ENCODE measurements at places on chromosomes 4 and X.

GRCh38 chr4:54902271-54902670, 223.1 kb downstream of the KDR start:
- DNase-seq, result no peak

DNA sequence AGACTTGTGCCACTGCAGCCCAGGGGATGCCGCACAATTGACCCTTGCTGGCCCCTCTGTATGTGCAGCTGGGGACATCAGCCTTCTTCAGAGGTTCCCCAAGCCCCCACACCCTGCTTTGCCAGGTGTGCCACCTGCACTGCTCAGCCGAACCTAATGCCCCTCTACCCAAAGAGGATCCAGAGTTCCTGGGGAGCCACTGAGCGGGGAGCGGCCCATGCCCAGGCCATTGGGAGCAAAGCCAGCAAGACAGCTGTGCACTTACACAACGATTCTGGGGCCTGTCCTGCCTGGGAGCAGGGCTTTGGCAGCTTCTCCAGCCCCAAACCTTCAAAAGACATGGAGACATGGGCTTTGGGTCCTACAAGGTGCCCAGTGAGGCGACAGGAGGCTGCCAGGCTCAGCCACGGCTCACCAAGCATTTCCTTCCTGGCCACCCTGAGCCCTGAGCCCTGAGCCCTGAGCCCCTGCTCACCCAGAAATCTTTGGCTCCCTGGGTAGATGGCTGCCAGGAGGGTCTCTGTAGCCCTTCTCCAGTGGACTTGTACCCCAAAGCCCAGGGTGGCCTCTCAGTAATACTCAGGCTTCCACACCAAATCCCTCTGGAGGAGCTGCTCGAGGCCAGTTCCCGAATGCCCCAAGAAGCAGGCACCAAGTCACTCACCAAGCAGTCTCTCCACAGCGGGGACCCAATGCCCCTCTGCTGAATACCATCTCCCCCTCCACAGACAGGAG, 13.0 kb downstream of the PNMA6E start:
- DNase-seq, result no peak

DNA sequence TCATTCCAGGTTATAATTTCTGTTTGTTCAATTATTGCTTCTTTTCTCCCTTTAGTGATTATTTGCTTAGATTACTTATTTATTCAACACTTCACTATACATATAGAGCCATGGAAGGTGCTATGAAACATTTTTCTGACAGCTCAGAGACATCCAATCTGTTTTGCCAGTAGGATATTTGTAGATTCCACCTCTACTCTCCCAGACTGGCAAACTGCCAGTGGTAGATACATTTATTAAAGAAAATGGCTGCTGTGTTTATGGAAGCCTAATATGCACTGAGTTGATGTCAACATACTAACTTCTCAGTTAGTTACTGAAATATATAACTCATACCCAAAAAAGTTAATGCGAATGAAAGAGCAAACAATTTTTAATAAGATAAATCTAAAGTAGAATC, 348.6 kb downstream of the TRAM1L1 start:
- no peak for DNase-seq

DNA sequence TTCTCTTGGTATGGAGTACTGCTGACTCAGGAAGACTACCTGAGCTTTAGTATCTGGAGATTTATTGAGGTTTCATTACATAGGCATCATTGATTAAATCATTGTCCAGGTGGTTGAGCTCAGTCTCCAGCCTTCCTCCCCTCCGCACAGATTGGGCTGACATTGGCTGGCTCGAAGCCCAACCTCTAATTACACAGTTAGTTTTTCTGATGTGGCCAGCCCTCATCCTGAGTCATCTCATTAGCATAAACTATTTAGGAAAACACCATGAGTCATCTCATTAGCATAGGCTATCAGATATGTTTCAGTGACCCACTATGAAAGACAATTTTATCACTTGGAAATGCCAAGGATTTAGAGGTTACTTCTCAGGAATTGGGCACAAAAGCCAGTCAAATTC, 93.9 kb upstream of the ANKRD50 start:
- DNase-seq, result no peak

DNA sequence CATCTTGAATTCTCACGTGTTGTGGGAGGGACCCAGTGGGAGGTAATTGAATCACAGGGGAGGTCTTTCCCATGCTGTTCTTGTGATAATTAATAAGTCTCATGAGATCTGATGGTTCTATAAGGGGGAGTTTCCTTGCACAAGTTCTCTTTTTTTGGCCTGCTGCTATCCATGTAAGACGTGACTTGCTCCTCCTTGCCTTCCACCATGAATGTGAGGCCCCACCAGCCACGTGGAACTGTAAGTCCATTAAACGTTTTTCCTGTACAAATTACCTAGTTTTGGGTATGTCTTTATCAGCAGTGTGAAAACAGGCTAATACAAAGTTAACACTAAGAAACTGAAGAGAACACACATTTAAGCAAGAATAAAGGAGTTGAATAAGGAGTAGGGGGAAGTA, 16.0 kb downstream of the TBCK start:
- DNase-seq, result no peak

DNA sequence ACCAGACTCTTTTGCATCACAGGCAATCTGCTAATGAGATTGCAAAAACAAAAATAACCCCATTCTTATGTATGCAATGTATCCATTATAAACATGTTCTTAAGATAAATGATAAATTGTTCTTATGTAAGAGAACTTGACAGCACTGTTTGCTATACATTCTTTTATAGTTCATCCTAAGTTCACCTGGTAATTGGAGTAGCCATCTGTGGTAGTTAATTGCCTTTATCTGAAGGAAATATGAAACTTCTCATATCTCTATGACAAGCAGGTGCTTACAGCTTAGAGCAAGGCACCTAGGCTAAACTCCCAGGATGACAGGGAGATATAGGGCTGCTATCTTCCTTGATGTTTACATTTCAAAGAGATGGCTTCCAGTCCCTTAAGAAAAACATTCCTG, 21.3 kb upstream of the CLCN5 start:
- no peak for DNase-seq

DNA sequence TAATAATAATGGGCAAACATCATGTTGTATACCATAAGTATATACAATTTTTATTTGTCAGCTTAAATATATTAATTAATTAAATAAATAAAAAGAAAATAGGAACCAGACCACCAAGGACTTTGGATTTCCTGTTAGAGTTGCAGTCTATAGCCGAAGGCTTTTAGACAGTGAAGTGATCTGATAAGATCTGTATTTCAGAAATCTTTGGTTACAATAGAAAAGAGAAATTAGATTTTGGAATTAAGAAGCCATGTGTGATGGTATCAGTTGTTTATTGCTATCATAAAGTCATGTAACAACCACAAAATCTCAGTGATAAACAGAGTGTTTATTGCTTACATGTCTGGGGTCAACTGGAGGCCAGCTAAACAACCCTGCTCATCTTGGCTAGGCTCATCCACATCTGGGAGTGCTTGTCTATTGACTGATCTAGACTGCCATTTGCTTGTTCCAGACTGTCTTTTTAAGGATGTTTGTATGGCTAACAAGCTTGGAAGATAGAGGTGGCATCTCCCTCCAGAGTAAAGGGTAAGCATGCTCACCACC, 142.1 kb upstream of the USP9X start:
- no peak for DNase-seq

DNA sequence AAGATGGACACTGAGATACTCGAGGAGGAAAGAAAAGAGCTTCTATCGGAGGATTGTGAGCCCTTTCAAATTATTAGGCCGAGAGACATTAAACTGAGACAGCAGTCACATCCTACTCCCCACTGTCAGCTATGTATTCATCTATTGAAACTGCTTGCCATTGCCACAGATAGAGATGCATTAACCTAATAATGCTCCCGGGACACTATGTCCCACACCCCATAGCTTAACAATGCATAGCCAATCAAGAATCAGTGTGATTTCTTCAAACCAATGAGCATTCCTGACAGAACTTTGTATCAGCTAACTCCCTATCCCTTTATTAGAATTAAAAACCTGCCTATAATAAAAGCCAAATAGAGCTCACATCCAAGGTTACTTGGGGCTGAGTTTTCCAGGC, 118.1 kb upstream of the NEIL3 start:
- no peak for DNase-seq

DNA sequence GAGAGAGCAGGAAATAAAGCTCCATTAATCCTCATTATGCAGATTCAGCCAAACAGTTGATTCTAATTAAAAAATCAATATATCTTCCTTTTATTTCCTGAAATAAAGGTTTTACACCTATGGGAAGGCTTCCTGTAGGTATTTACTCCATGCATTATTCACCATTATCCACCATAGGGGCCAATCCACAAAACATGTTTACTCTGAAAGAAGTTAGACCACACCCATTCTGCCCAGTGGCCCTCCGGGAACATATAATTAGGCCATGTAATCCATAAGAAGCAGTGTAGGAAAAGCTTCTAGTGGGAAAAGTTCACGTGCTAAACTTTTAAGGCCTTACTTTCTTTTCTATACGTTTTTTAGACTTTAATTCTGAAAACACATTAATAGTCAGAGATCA, 57.7 kb downstream of the SAT1 start:
- no peak for DNase-seq

DNA sequence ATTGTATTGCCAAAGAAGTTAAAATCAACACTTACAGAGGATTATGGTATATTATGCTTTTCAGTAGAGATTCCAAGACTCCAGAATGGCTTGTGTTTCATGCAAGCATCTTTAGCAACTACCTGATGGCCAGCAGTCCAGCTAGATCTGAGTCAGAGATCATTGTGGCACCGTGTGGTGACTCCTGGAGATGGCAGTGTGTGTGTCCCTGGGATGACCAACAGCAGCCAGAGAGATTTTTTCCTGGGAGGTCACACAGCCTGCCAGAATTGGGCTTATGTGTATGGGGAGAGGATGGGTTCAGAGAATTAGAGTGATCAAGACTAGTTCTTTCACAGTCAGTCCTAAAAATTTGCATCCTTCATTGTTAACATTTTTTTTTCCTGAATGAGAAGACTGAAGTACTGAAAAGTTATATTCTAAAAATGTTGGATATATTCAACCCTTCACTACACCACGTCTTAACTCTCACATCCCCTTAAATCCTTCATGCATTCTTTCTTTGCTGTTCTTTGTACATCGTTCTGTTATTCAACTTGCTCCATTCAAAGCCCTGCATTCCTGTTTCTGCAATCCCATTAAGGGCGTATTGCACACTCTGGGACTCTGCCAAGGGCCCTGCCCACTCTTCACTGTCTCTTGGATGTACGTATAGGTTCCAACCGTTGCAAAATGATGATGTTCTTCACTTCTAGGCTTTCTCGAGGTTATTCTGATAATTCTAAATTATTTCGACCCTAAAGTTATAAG, 12.4 kb downstream of the TENM3 start:
- DNase-seq, result no peak

DNA sequence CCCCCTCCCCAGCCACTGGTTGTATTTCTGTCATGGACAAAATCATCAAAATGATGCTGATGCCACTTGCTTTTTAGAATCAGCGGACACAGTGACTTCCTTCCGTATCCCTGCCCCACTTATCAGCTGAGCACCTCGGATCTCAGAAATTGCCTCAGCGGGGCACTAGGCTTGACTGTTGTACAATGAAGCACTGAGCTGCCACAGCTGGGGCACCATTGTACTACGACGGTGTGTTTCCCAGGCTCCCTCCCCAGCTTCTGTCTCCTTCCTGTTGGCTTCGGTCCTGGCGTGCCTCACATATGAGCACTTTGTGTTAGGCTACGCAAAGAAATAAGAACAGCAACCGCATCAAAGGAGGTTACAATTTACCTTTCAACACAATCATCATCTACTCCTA, 82.4 kb downstream of the F11 start:
- no peak for DNase-seq

GRCh38 chr4:183636923-183637322, 22.1 kb downstream of the RWDD4 start:
- no peak for DNase-seq

DNA sequence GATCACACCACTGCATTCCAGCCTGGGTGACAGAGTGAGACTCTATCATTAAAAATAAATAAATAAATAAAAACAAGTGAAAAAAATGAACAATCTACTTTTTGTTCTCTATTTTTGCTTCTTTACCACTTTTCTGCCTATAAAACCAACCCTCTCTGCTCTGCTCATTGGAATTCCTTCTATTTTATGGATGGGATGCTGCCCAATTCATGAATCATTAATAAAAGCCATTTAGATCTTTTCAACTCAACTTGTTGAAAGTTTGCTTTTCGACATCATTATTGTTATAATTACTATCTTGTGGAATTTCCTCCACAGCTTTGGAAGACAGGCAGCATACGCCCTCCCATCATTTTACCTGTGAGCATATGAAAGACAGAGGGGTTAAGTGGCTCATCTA, 52.1 kb upstream of the SMIM10 start:
- DNase-seq, result no peak

GRCh38 chr4:172096786-172097185, 283.6 kb downstream of the GALNTL6 start:
- no peak for DNase-seq

- DNase-seq, result no peak
Measured at GRCh38 chr4:3512279-3512678, 19.9 kb downstream of the LRPAP1 start.

DNA sequence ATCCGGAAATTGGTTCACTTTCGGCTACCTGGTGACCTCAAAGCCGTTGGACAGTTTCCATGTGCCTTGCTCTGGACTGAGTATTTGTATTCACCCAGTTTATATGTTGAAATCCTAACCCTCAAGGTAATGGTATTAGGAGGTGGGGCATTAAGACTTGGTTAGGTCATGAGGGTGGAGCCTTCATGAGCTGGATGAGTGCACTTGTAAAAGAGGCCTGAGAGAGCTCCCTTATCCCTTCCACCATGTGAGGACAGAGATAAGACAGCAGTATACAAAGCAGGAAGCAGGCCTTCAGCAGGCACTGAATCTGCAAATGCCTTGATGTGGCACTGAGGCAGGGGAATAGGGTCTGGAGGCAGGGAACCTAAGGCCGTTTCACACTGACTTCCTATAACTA, 5.3 kb upstream of the OPHN1 start:
- no peak for DNase-seq

DNA sequence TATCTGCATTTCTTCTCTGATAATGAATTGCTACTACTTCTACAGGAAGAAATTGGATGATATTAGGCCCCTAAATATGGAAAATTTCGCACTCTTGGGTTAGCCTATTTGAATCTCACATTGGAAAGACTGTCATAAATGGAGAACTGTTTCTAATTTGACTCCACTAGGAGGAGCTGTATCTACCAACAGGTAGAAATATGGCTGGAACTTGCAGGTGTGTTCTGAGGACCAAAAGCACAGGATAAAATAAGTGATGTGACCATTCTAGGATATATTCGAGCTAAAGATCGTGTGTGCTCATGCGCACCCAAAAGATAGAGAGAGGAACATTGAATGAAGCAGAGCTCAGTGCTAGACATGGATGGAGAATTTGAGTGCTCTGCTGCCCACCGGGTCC, 4.8 kb upstream of the NKAP start:
- DNase-seq, result no peak

GRCh38 chr4:74531963-74532794, 87.2 kb downstream of the AREG start:
- DNase-seq, result no peak

- DNase-seq, result no peak
Measured at GRCh38 chr4:74109116-74109869, 10.3 kb upstream of the CXCL2 start.

- no peak for DNase-seq
Measured at GRCh38 chr4:86497131-86497530, 97.0 kb upstream of the PTPN13 start.

Data from stimulated activated naive CD4-positive, alpha-beta T cell treated with Interleukin-2 at 50 U/mL for 16 hours (primary cell).